ENCODE measurements at places on chromosomes 2 and 18. TPM values are rescaled to one million over a fixed set of nuclear protein-coding genes. Genes with fewer than 3 reads are reported as not detected.

The ERBB4 gene
- total RNA-seq = 0.43 TPM

The SIX3 gene
- not detected for total RNA-seq

The UBE2E3 gene
- 71.8 TPM for total RNA-seq

The ASXL3 gene
- 12.2 TPM for total RNA-seq

The CNRIP1 gene
- 21.6 TPM for total RNA-seq

The MAP2 gene
- 43.9 TPM for total RNA-seq

All from mucosa of gallbladder (tissue), 1 donor.